Activated T-cell treated with anti-CD3 and anti-CD28 coated beads, Interleukin-2, amount 50 U/mL, for 4 hours (primary cell): ENCODE measurements at places on chromosomes 1 and 21.

- no peak for DNase-seq
Observed at GRCh38 chr1:14977338-14977931, 176.1 kb upstream of the TMEM51 start.

- DNase-seq, result no peak
Observed at GRCh38 chr21:34914239-34914638, 134.9 kb downstream of the RUNX1 start.

DNA sequence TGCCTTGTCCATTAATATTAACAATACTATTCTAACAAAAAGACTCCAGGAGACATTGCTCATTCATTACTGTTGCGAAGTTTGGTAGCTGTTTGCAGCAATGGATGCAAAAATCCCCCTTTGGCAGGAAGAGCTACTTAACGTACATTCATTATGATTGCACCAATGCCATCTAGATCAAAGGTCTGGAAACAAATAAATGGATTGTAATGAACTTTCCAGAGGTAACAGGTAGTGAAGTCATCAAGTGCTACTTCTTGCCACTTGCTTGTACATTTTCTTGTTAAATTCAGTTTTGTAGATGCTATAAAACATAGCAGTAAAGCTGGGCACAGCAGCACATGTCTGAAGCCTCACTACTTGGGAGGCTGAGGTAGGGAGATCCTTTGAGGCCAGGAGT lies 93.9 kb downstream of the DDAH1 start:
- no peak for DNase-seq

DNA sequence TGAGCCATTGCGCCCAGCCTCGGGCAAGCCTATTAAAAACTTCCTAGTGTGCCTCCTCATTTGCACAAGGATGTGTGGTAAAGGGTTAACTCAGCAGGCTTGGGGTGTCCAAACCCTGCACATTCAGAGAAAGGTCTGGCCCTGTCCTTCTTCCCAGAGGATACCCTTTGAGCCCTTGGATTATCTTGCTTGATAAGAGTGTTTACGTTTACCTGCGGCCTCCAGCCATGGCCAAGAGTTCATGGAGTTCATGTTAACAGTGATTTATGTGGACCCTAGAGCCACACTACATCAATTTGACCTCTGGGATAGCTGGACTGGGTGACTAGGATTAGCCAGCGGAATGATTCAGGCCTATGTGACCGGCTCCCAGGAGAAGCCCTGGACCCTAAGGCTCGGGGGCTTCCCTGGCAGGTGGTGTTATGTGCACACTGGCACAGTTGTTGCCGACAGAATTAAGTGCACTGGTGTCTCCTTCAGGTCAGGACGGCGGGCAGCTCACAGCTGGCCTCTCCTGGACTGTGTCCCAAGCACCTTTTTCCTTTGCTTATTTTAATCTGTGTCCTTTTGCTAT lies 7.7 kb upstream of the TCP10L start:
- DNase-seq, result no peak

- DNase-seq, result no peak
Observed at GRCh38 chr1:66642992-66643391, 109.0 kb downstream of the SGIP1 start.

GRCh38 chr1:182596934-182597333 lies 7.3 kb downstream of the RGS16 start:
- no peak for DNase-seq

DNA sequence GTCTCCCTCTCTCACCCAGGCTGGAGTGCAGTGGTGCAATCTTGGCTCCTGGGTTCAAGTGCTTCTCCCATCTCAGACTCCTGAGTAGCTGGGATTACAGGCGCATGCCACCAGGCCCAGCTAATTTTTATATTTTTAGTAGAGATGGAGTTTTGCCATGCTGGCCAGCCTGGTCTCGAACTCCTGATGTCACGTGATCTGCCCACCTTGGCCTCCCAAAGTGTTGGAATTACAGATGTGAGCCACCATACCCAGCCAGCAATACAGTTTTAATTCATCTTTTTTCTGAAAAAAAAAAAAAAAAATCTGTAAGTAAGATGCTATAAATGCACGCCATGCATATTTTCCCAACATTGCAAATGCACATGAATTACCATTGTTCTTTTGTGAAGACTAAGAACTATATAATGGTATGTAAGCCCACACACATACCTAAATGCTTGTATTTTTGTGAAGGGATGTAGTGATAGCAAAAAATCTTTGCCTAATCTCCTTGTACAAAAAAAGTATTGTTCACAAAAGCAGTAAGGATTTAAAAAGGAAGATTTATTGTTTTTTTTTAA lies 8.0 kb downstream of the LAMC2 start:
- no peak for DNase-seq

- peak; percentile 23 for DNase-seq
Observed at GRCh38 chr21:31446226-31446855, 102.3 kb upstream of the TIAM1 start.

DNA sequence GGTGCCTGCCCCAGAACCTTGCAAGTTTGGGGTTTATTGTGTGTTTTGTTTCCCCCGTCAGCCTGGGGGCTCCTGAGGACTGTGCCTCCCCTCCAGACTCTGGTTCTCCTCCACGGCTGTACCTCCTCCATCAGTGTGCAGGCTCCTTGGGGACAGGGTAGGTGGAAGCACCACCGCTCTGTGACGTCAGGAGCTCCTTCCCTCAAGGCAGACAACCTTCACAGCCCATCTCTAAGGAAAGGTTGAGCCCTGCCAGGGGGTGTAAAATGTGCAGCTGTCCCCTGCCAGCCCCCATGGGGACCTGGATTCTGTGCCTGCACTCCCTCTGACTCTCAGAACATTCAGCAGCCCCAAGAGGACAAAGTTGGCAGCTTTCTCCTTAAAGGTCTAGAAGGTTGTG lies 465 bp upstream of the HSPB7 start:
- no peak for DNase-seq

DNA sequence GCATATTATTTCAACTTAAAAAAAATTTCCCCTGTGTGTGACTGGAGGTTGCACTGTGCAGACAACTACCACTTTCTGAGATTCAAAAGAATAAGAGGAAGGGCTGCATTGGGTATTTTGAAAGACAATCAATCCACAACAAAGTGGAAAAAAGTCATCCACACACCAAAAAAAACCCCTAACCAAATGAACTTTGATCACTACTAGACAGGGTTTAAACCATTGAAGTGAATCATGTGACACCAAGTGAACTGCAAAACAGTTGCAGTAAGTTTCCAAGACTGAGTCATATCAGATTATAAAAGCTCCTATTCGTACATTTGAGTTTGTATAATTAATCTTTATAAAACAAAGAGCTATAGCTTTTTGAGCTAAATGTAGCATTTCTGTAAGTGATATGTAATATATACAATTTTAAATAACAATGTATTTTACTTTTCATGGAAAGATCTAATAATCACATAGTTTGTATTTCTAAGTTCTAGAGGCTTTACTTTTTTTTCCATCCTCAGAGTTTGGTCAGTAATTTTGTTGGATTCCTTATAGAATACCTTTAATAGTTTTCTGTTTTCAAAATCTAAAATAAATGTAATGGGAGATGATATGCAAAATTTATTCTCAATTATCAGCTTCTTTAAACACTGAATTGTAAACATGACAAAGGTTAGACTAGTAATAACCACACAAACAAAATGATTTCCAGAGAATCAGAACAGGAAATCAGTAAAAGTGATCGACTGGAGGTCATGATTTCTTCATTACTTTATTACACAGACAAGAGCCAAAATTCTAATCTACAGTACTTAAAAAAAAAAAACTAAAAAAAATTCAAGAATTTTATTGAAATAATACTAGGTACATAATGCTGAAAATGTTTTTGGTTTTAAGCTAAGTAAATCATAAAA lies 50.5 kb upstream of the GFI1 start:
- no peak for DNase-seq

DNA sequence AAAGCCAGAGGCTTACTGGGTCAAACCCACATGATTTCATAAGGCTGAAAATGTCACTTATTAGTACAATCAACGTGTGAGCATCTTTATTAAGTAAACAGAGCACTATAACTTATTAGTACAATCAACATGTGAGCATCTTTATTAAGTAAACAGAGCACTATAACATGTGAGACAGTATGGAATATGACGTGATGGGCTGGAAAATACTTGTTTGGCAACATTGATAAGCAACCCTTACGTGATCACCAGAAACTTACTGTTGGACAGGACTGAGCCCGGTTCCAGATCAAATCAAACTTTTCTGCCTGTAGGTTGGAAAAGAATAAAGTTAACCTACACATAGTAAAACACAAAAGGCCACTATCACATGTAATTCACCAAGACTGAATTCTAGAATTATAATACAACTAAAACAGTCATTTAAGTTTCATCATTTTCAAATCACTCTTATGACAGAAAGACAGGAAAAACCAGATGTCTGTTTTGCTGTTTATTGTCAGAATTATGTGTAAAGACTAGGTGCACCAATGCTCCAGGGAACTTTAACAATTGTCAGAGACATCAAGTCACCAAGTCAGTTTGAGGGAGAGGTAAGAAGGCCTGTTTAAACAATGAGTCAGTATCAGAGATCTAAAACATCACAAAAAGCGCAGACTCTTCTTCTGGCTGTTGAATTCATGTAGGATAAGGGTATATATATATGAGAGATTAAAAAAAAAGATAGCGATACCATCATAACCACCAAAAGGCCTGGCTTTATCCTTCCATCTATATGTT lies 15.7 kb downstream of the ATPAF1 start:
- no peak for DNase-seq

- no peak for DNase-seq
Observed at GRCh38 chr1:2826316-2826715, 24.8 kb upstream of the TTC34 start.

- peak; percentile 98 for DNase-seq
Observed at GRCh38 chr1:12177999-12178441, 11.2 kb downstream of the TNFRSF1B start.

DNA sequence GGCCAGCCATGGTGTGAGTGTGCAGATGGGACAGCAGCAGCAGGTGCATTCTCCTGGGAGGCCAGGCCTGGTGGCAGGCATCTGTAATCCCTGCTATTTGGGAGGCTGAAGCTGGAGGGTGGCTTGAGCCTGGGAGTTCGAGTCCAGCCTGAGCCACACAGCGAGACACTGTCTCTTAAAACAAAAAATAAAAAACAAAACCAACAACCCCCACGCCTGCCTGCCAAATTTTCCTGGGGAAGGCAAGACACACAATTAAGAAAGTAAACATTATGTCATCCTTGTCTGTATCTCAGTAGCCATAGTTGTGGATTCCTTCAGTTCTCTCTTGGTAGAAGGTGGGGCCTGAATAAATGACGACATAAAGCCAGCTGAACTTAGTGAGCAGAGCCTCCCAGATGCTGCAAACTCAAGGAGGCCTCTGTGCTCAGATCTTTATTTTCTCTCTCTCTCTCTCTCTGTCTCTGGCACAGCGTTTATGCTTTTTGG lies 57.6 kb upstream of the CD34 start:
- DNase-seq, result no peak

- DNase-seq, result no peak
Observed at GRCh38 chr1:29267321-29268070, 31.2 kb downstream of the PTPRU start.

DNA sequence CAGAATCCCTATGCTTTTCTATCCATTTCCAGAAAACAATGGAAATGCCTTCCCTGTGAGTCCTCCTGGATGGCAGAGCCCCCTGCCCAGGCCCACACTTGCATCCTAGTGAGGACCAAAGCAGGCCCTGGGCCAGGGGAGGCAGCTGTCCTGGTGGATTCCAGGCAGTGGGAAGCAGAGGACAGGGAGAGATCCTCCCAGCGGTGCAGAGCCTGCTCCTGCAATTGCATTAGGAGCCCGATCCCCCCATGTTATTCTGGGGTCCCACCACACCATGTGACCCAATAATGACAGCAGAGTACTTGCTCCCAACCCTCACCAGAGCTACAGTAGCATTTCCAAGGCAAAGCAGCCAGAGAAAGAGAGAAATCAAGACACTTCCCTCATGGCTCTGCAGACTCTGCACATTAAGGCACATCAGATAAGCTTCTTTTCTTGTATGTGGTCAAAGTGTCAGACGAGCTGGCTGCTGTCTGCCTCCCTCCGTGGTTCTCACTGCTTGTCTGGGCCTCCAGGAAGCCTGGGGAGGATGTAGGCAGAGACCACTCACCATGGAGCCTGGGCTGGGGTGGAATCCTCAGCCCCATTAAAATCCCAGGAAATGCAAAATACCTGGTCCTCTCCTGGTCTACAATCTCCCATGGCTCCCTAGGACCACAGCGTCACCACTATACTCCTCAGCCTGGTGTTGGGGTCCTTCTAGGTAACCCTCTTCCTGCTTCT lies 54.9 kb upstream of the RUNX3 start:
- DNase-seq, result no peak

DNA sequence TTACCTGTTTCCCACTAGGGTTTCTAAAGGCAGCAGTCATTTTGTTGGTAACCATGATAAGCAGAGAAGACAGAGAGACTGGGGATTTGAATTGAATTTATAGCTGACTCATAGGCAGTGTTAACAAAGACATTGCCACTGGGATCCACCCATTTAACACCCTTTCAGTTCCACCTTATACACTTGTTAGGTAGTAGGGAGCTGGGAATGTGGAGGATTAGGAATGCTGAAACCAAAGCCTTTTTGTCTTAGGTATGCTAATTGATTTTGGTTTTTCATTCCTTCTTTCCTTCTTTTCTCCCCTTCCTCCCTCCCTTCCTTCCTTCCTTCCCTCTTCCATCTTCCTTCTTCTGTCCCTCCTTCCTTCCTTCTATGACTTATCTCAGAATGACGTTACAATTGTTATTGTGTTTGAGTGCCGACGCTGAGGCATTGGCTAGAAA lies 7.5 kb upstream of the EVI5 start:
- no peak for DNase-seq

DNA sequence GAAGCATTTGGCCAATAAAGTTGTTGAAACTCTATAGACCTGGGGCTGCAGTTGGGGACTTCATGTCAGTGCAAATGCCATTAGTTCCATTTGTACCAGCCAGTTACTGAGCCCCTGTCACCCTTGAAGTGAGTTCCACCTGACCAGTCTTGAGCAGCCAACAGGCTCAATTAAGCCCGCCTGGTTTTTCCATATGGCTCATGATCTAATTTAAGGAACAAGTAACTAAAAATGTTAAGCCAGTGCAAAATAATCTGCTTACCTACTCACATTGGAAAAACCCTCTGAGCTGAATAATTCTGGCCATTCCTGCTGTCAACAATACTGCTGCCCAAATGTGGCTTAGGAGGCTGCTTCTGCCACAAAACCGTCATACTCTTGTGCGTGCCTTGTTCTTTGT lies 21.6 kb downstream of the NSUN4 start:
- DNase-seq, result no peak

- no peak for DNase-seq
Observed at GRCh38 chr1:225481738-225482137, 53.9 kb upstream of the LBR start.

DNA sequence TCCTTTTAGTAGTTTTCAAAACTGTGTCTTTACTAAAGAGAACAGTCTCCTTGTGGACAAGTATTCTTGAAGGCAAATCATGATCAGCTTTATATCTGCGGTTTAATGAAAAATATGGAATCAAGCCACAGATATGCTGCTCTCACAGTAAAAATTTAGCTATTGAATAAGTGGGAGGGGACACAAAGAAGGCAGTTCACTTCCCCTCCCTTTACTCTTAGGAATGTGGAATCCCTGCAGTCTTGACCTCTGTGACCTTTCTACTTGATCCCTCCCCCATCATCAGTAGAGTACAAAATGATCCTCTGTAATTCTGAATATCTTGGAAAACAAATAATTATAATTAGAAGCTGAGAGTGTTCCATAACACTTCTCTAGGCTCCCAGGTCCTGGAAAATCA lies 136.7 kb upstream of the HOOK1 start:
- no peak for DNase-seq

GRCh38 chr1:97331165-97331564 lies 589.7 kb downstream of the DPYD start:
- no peak for DNase-seq
